GM18507 (cell line): ENCODE measurements at places on chromosomes 1 and 21.

DNA sequence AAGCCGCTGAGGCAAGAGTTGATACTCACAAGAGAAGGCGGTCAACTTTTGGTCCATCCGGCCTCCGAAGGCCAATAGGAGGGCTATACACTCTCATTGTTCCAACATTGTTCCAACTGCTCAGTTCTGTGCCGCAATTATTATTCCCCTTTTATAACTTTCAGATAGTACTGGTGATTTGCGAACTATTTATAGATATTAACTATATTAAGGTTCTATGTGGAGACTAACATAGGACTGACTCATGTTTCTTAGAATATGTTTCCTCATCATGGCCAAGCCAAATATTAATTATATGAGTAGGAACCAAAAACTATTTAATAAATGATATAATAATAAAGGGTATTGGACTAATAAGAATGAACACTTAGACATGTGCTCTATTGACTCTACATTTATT, 96.7 kb upstream of the LBR start:
- DNase-seq: no peak

GRCh38 chr1:216820345-216820744, 97.1 kb upstream of the ESRRG start:
- no peak for DNase-seq

GRCh38 chr1:147577033-147577773, 35.9 kb downstream of the BCL9 start:
- no peak for DNase-seq

GRCh38 chr1:161710560-161710959, 3.5 kb downstream of the FCRLA start:
- no peak for DNase-seq

GRCh38 chr1:86430376-86430775, 6.4 kb downstream of the CLCA2 start:
- no peak for DNase-seq
